ENCODE measurements at places on chromosomes 13 and 19.

GRCh38 chr19:39133431-39134270, 8.1 kb downstream of the PAK4 start:
- DNase-seq = no peak

GRCh38 chr13:108220041-108220440, 1.8 kb downstream of the ABHD13 start:
- no peak for DNase-seq

DNA sequence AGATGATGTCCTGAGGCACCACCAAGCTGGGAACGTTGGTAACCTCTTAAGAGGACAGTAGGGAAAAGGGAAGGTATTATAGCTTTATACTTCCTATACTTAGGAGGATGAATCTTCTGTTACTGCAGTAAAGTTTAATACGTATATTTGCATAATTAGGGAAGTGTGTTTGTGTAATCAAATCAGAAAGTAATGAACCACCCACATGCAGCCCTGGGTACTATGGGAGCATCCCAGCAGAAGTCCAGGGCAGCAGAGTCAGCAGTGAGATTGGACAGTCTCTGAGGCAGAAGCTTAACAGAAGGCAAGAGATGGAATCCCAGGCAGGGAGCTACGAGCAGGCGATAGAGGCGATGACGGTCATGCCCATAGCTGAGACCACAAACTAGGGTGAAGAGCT, 12.5 kb downstream of the SAFB start:
- DNase-seq = no peak

DNA sequence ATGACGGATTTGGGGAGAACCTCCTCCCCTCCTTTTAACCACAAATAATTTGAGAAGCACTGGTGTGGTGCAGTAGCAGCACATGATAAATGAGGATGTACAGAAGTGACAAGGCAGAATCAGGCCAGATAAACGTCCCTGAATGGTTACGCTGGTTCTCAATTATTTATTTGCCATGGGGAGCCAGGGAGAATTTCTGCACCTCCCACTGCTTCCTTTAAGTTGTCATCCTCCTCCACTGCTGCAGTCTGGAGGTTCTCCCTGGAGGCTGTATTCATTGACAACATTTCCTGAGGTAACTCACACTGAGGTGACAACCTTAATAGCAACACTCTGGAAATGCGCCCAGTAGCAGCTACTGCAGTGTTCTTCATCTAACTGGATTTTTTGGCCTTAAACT, 308.9 kb upstream of the SLITRK1 start:
- no peak for DNase-seq

DNA sequence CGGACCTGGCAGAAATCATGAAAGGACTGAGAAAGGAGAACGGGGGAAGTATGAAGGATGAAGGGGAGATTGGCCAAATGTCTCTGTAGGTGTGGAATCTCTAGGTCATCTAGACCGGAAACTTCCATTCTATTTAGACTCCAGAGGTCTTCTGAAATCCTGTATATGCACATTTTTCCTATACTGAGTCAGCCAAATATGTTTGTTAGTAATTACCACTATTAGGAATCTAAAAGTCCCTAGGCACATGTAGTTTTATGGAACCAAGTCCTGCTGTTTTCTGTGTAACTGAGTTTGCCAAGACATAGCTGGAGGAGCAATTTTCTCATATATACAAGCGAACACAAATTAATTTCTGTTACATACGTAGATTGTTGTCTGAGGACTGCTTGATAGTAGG, 498.1 kb downstream of the GPC5 start:
- DNase-seq = no peak

DNA sequence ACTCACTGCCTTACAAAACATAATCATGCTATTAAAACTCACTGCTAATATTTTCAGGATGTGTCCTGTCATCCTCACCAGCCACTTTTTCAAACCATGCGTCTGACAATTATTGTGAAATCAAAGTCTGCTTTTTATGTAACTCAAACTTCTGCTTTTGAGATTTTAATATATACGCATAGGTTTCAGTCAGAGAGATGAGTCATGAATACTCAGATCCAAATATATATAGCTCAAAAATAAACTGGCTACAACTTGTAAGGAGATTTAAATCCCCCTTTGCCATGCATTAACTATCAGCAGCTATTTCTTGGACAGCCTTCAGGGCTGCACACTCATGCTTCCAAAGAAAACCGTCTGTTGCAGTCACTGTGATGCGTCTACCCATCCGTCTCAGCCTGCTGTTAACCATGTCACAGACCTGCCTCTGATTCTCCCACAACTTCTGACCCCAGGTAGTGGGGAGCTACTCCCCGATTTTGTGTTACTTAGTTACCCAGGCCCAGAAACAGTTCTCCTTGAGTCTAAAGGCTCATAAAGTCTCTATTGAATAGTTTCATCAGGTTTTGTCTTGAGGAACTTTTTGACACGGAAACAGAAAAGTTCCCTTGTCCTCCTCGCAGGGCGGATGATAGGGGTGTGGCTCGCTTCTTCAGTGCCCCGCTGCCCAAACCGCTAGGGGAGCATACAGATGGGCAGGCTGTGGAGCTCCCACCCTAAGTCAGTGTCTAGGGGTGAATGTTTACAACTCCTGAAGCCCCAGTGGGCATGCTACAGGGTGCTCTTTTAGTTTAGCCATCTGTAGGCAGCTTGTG, 33.8 kb upstream of the SGCG start:
- DNase-seq = no peak

- DNase-seq = no peak
Observed at GRCh38 chr19:44593294-44593693, 20.1 kb upstream of the IGSF23 start.

DNA sequence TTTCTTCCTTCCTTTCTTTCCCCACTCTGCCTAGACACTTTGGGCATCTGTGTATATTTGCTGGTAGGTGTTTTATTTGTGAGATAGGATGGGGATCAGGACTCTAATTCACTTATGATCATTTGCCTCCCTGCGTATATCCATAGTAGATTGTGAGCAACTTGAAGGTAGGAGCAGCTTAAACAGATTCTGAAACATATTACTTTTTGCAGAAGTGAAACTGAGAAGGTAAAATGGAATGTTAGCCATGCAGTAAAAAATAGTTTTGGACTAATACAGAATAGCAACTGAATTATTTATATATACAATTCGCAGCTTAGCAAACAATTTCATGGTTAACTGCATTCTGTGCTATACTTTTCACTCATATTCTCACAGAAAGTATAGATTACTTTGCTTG, 38.7 kb downstream of the RNF6 start:
- DNase-seq = no peak

GRCh38 chr19:38285567-38285966, 18.5 kb upstream of the C19orf33 start:
- DNase-seq = no peak

DNA sequence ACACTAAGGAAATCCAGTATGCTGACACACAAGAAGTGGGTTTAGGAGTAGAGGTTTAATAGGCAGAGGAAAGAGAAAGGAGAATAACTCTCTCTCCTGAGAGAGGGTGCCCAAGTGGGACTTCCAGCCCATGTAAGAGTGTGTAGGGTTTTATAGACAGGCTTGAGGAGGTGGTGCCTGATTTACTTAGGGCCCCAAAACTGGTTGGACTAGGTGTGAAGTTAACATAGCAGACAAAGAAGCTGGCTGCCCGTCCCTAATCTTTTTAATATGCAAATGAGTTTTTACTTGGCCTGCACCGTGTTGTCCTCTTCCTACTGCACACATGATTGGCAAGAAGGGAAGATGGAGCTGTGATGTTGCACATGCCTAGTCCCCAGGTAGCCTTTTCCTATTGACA, 752.5 kb upstream of the SLITRK5 start:
- DNase-seq = no peak

DNA sequence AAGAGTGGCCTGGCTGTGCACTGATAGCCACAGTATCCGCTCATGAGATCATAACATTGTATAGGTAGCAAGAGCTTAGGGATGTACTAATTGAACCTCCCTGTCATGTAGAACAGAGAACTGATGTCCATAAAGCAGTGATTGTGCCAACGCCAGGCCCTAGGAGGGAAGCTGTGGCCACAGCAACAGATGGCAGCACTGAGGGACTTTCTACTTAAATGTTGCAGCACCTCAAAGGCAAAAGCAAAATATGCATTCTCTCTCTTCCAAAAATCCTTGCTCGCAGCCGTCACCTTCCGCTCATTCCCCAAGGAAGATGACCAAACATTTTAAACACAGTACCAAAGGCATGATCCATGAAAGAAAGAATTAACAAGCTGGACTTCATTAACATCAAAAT, 32.3 kb downstream of the COL4A1 start:
- DNase-seq = no peak

- no peak for DNase-seq
Observed at GRCh38 chr13:79917628-79918027, 423.3 kb downstream of the SPRY2 start.

DNA sequence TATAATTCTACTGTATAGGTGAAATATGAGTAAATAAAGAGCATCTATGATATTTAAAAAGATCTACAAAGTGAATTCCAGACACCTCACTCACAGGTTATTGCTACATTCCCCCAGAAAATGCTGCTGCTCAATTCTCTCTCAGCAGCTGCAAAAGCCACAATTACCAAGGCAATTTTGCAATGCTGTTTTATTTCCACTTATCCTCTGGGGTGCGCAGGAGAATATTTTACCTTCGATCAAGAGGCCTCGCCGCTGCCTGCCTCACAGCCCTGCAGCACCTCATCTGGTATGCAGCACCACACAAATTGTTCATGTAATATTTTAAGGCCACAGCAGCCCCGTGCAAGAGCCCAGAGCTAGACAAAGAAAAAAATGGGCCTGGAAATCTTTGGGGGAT, 333.2 kb downstream of the DNAJC15 start:
- no peak for DNase-seq

- peak; percentile 67 for DNase-seq
Observed at GRCh38 chr19:49875857-49876421, 1.2 kb downstream of the AKT1S1 start.

DNA sequence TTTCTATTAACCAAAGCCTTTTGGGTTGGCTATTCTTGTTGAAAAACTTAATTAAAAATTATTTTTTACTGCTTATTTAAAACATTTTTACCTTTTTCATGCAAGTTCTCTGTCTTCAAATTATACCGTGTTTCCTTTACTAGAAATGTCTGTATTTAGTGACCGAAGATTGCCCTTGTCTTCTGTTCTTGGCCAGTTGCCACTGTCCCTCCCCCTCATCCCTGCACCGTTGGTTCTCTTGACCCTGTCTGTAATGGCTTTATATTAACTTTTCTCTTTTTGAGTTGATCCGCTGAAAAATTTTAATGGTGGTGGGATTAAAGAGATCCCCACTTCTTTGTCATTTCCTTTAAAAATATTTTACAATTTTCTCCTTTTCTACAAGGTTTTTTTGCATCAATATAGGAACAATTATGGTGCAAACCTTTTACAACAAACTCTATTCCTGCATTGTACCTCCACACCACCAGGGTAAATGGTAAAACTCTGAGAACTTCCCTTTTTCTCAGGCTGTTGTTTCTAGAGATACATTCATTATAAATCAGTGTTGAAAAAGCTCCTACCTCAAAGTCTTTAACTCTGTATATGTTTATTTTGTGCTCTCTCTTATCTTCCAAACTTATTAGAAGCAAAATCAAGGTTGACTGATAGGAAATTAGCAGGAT, 12.9 kb upstream of the RNF113B start:
- no peak for DNase-seq

DNA sequence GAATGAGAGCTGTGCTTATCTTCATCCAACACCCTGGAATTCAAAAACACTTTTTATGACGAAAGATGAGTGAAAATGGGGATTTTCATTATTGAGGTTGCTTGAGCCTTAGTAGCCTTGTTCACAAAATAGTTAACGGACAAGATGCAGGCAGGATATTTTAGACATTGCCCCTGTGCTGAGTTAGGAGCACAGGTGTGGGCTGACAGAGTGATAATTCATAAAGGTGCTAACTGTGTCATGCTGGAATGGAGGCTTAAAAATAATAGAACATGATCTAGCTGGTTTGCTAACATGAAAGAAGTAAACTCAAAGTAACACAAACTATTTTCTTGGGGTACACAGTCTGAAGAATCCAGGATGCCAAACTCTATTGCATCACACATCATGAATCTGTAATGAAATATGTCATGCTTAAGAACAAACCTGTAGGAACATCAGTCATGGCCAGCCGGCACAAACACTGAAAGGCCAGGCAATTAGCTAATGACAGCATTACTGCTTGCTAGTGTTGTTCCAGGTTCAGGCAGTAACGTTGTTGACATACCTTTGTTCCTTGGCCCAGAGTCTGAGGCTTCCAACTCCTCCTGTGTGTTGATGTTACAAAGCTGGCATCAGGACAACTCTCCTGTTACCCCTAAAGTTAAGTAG, 55.3 kb downstream of the FRY start:
- no peak for DNase-seq

DNA sequence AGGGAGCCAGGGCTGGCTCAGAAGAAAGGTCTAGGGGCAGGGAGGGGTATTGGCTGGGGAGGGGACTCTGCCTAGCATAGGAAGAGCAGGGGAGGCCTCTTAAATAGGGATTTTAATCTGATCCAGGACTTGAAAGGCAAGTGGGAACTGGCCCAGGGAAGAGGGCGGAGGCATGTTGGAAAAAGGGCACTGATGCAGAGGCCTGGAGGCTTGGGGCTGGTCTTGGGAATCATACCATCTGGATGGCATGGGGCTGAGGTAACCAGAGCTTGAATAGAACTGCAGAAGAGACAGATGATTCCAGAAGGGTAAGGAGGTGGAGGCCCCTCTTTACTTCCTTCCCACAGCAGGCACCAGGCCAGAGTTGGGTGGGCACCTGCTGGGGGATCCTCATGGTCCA, 29.1 kb downstream of the CERS4 start:
- no peak for DNase-seq

DNA sequence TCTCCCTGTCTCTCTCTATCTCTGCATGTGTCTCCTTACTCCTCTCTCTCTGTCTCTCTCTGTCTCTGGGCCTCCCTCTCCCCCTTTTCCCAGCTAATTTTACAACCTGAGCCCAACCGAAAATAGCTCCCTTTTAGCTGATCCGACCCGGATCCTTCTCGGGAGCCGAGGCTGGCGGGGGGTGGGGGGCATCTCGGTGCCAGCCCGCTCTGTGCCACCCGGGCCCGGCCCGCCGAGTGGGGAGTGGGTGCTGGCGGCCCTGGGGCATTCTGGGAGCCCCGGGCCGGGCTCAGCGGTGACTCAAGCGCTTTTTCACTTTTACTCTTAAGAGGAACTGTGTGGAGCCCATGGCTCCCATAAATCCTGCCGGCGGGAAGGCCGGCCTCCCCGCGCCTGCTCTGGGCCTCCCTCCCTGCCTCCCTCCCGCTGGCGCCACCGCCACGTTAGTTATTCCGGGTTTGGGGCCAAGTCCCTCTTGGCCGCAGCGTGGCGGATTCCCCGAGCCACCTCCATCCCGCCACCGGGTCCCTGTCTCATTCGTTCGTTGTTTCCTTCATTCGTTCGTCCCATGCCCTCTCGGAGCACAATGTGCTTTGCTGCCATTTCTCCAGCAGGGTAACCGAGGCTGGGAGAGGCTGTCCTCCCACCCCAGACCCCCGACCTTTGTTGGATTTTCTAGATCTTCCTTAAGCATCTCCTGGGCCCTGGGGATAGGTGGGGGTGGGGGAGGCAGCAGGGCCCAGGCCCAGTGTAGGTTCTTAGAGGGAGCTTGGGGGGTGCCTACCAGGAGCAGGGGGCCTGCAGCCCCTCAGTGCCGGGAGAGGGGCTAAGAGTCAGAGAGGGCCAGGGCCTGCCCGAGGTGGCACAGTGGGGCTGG, 3.2 kb downstream of the NFIC start:
- DNase-seq = peak; percentile 39

Data from anterior cingulate cortex (tissue), 58 donors.